NCI-H526 treated with DMSO at 0.1 percent for 48 hours (cell line): ENCODE measurements at places on chromosomes 3 and 15.

- peak; percentile 15 for DNase-seq
Observed at GRCh38 chr3:190387578-190388213, at the start of gene CLDN16. Gene CLDN16 (plus strand): TSS chr3:190388163. CDS start chr3:190388330, 167 bp downstream.

DNA sequence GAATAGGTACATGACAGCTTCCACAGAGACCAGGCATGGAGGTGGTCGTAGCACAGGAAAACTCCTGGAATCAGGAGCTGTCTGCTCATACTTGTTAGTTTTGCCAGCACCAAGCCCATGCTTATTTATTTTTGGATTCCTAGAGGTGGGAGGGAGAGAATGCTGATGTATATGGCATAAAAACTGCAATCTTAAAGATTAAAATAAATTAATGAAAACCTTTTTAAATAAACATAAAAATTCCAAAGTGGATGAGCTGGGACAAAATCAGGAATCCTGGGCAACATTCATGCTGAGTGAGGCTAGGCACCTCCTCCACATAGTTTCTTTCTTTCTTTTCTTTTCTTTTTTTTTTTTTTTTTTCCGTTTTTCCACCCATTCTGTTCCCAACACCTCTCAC, 14.3 kb upstream of the BCL6 start:
- DNase-seq = no peak

- DNase-seq = no peak
Observed at GRCh38 chr3:53583161-53583690, 88.8 kb downstream of the CACNA1D start.

- DNase-seq = no peak
Observed at GRCh38 chr3:15635121-15635661, 33.6 kb downstream of the BTD start.

DNA sequence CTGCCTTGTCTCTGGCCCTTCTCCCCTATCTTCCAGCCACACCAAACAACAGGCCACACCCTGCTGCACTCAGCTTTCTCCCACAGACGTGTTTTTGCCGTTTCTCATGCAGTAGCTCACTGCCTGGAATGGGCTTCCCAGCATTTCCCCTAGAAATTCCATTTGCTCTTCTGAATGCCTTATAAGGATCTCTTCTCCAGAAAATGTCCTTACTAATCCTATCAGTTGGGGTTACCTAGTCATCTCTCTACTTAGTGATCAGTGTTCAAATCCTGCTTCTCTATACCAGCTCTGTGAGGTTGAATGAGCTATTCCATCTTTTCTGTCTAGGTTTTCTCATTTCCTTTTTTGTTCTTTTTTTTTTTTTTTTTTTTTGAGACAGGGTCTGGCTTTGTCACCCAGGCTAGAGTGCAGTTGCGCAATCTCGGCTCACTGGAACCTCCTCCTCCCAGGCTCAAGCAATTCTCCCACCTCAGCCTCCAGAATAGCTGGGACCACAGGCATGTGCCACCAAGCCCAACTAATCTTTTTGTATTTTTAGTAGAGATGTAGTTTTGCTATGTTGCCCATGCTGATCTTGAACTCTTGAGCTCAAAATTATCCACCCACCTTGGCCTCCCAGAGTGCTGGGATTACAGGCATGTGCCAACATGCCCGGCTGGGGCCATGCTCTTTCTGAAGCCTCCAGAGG, 98.2 kb upstream of the CHD2 start:
- no peak for DNase-seq

GRCh38 chr15:29141308-29142128, 128.1 kb downstream of the NSMCE3 start:
- DNase-seq = no peak

- no peak for DNase-seq
Observed at GRCh38 chr15:51799282-51800252, 29.9 kb upstream of the TMOD3 start.

- no peak for DNase-seq
Observed at GRCh38 chr3:197352382-197352781, 54.0 kb upstream of the DLG1 start.

GRCh38 chr3:183533412-183534132, 21.9 kb downstream of the KLHL6 start:
- DNase-seq = no peak

GRCh38 chr3:196640297-196641018, 964 bp downstream of the NRROS start:
- no peak for DNase-seq

DNA sequence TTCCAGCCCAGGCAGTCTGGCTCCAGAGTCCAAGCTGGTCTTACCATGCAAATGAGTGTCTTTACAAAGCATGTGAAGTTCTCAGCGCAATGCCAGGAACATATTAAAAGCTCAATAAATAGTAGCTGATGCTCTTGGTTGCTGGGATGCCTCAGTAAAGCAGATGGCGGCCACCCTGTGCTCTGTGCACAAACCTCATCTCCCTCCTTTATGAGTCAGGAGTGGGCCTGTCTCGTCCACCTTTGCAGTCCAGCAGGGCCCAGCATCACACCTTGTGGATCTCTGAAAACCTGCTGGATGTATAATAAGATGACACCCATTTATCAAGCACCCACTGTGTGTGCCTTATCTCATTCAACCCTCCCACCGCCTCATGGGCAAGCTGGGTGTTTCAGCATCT, 42.7 kb downstream of the FAM174B start:
- no peak for DNase-seq

DNA sequence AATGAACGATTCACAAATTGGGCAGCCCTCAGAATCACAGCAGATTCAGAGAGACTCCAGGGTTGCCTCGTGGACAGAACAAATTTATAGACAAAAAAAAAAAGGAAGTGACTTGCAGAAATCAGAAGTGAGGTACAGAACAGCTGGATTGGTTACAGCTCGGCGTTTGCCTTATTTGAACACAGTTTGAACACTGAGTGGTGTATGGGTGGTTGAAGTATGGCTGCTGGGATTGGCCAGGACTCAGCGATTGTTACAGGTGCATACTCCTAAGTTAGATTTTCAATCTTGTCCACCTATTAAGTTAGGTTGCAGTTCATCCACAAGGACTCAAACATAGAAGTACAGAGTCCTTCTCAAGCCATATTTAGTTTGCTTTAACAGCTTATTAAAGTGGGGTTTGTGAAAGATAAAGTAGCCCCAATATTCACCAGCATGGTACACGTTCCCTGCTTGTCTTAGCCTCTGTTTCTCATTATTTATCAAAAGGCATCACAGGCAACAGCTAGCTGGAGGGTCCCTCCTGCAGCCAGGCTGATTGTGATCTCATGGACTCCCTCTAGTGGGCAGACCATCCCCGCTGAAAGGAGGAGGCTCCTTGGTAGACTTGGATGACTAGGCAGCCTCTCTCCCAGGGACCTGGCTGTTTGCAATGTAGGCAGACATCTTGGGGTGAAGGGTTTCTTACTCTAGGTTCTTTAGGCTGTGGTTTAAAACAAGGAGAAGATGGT, 17.6 kb upstream of the ALDH1L1 start:
- peak; percentile 65 for DNase-seq

DNA sequence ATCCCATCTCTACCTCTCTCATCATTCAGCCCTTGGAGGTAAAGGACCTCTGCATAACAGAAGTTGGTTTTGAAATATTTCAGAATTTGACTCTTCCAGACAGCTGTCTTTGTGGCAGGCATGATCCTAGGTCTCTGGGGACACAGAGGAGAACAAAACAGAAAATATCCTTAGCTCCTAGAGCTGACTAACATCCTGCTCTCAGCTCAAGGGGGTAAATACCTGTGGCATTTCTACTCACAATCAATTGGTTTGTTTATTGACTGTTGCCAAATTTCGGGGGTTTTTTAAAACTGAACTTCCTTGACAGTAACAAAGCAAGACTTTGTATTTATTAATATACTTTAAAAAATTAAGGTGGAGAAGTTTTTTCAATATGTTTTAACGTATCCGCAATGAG, 78.8 kb downstream of the EOMES start:
- DNase-seq = no peak

DNA sequence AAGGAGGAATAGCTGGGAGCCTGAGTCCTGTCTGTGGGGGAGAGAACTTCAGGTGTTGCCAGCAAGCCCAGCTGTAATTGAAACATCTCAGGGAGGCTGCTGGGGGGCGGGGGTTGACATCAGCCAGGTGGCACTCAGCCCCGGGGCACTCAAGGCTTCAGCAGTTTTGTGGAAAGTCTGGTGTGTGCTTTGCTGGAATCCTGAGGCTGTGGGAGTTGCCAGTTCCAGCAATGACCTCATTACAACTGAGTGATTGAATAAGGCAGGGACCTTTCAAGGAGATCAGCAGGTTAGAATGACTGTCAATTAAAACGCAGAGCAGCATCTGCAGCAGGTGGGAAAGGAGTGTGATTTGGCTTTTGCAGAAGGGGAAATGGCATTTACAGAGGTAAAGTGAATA, 75.7 kb downstream of the FAM43A start:
- DNase-seq = peak; percentile 2

- DNase-seq = no peak
Observed at GRCh38 chr3:125126323-125126722, 70.5 kb upstream of the HEG1 start.

GRCh38 chr3:54543446-54543845, 384.4 kb downstream of the LRTM1 start:
- DNase-seq = no peak

DNA sequence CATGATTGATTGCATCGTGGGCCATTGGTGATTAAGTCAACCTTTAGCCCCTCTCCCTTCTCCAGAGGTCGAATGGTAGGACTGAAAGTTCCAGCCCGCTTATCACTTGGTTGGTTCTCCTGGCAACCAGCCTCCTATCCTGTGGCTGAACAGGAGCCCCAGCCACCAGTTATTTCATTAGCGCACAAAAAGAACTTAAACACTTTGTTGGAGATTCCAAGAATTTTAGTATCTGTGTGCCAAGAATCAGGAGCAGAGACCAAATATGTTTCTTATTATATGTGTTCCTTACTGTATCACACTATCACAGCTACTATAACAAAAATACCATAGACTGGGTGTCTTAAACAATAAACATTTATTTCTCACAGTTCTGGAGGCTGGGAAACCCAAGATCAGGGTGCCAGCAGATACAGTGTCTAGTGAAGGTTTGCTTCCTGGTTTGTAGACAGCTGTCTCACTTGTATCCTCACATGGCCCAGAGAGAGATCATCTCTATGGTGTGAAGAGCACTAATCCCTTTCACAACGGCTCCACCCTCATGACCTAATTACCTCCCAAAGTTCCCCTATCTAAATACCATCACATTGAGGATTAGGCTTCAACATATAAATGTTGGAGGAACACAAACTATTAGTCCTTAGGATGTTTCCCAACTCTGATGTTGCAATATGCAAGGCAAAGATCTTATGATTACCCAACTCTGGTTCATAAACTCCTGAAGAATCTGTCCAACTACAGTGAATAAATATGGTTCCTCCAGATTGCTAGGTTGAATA, 30.5 kb upstream of the APH1B start:
- DNase-seq = no peak

DNA sequence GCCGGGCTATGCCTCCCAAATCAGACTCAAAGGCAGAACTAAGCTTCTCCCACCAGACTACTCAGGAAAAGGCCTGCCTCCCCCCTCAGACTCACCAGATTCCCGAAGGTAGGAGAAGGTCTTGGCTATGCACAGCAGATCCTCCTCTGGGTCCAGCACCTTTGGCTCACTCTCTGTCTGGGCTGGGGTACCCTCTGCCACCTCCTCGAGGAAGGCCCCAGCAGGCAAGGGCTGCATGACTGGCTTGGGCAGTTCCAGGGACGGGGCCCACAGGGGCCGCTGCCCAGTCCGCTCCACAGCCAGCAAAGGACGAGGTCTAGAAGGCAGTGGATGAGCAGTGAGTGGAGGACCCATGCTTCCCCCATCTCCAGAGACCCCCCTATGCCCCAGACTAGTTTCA, 3.3 kb downstream of the CISH start:
- DNase-seq = no peak

DNA sequence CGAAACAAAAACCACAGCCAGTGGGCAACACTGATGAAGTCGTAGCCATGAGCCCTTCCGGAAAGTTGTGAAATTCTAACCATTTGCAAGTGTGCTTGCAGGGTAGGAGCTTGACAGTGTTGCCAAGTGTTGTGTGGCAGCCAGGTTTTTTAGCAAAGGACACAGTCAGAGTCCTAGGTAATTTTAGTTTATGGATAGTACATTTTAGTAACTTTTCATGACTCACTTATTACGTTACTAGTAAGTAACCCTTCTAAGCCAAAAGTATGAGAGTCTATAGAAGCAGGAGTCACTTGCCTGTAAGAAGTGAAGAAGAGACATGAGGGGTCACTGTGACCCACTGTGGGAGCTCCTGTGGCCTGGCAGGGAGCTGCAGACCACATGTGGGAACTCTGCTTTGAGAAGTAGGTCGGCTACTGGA, 54.8 kb upstream of the ADPGK start:
- no peak for DNase-seq

DNA sequence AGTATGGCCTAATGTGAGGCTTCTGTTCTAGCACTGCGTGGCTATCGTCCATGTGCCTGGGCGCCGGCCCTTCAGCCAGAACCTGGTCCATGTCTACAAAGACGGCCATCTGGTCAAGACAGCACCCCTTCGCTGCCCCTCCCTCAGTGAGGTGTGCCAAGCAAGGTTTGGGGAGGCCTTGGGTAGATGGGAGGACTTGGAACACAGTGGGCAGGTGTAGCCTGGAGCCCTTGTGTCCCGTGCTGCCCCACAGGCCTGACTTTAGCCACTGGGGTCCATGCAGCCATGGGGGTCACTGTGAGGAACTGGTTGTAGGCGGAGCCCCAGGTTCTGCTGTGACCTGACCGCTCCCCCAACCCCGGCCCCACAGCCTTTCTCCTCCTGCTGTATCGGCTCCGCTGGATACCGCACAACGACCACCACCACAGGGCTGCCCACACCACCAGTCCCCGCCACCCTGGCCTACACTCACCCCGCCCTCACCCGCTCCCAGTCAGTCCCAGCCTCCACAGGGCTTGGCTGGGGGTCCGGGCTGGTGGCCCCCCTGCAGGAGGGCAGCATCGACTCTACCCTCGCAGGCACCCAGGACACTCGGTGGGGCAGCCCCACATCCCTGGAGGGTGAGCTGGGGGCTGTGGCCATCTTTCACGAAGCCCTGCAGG, 16.6 kb downstream of the NBEAL2 start:
- no peak for DNase-seq

DNA sequence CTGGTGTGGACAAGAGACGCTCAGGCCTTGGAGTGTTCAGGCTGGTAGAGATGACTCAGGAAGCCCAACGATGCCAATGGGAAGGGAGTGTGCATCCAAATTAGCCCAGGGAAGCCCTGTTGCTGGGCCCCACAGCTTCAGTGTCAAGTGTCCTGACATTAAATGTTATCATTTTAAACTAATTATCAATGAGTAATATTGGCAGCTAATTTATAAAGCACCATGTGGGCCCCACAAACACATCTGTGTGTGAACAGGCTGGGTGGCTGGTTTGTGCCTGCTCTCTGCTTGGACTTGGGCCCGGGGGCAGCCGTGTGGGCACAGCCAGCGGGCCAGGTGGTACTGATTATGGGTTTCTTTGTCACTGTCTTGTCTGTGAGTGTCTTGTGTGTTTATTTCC, 15.0 kb downstream of the FBLN2 start:
- no peak for DNase-seq

DNA sequence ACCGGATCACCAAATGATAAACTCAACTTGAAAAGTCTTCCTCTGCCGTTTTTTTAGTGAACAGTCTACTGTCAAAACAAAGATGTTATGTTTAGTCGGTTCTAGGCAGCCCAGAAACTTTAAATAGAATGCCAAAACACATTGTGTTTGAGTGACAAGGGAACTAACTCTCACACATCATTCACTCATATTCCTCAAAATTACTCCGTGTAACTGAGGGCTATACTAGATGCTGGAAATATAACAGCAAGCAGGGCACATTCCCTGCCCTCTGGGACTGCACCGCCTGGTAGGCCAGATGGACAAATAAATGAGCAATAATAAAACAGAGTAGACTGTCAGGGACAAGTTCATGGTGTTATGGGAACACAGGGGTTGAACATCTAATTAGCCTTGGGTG, 251.4 kb downstream of the MAGI1 start:
- no peak for DNase-seq

GRCh38 chr15:46676233-46677206, 1040.8 kb upstream of the SEMA6D start:
- DNase-seq = no peak
